ENCODE measurements at places on chromosomes 11 and 22.

GRCh38 chr22:26619510-26619909 is 1.7 kb upstream of the CRYBB1 start:
- DNase-seq, result no peak

- DNase-seq, result no peak
Observed at GRCh38 chr11:32487270-32487669, 51.9 kb upstream of the WT1 start.

- DNase-seq, result no peak
Observed at GRCh38 chr22:32836280-32837123, 35.0 kb downstream of the TIMP3 start.

- DNase-seq, result no peak
Observed at GRCh38 chr11:57357856-57358255, 19.7 kb downstream of the P2RX3 start.

DNA sequence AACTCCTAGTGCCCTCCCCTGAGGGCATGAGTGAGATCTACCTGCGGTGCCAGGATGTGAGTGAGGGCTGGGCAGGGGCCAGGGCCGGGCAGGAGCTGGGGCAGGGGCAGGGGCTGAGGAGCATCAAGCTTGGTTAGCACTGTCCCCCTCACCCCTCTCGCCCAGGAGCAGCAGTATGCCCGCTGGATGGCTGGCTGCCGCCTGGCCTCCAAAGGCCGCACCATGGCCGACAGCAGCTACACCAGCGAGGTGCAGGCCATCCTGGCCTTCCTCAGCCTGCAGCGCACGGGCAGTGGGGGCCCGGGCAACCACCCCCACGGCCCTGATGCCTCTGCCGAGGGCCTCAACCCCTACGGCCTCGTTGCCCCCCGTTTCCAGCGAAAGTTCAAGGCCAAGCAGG is 5.7 kb downstream of the TRPT1 start:
- DNase-seq, result no peak

DNA sequence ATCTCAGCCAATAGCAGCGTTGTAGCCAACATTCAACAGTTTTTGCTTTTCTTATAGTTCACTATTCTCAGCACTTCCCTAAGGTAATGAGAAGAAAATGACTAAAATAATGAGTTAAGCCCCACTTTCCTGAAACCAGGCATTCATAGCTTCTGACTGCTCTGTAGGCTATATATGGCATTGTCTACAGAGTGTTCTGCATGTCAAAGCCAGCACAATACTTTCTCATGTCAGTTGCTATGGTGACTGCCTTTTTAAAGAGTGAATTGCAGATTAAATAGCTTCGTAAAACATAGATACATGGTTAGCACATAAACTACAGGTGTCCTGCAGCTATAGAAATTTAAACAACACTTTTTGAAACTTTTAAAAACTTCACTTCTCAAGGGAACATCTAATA is 1256.1 kb upstream of the CNTN5 start:
- no peak for DNase-seq

DNA sequence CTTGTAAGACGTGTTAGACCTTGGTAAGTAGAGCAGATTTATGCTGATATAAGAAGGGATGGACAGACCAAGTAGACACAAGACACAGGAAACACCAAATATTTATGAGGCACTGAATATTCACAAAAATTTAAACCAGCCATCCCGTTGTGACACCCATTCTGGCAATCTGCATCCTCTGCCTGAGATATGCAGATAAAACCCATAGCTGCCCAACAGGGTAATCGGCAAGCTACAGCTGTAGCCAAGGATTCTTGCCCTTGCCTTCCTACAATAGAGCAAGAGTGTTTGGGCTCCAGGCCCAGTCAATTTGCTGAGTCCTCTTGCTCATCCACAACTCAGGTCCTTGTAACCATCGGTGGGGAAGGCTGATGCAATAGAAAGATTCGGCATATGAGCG is 18.5 kb upstream of the MPZL2 start:
- no peak for DNase-seq

DNA sequence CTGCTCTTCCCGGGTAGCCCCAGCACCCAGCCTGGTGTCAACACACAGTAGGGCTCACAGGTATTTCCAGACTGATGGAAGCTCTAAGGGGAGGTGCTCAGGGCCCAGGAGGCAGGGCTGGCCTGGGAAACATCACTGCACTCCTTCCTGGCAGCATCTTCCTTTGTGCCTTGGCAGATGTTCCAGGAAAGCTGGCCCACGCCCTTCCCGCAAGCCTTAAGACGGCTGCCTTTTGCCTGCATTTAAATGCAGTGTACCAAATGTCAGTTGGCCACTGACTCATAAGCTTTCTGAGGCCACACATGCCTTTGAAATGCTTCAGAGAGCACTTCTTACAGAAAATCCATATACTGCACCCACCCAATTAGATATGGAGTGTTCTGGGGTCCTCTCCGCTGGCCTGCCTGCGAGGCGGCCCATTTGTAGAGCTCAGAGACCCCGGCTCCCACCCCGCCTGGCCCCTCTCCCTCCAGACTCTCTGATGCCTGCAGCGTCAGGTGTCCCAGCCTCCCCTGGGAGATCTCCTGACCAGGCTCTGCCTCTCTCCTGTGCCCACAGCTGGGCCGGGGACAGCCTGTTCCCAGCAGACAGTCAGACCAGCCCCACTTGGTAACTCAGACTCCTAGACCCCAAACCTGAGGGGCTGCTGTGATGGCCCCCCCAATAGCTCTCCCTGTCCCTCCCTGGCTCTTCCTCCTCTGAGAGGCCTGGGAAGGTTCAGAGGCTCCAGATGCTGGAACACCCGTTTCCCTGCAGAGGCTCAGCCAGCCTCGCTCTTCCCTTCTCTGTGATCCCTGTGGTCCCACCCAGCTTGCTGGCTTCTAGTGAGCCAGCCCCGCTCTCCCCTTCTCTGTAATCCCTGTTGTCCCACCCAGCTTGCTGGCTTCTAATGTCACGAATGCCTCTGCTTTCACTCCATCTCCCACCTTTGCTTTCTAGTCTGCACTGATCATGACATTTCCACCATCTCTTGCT is 47.6 kb upstream of the THY1 start:
- DNase-seq, result peak; percentile 74

GRCh38 chr11:68988491-68988890 is 7.7 kb upstream of the MRGPRD start:
- no peak for DNase-seq

GRCh38 chr11:72776844-72777754 is 16.7 kb downstream of the STARD10 start:
- DNase-seq, result no peak

DNA sequence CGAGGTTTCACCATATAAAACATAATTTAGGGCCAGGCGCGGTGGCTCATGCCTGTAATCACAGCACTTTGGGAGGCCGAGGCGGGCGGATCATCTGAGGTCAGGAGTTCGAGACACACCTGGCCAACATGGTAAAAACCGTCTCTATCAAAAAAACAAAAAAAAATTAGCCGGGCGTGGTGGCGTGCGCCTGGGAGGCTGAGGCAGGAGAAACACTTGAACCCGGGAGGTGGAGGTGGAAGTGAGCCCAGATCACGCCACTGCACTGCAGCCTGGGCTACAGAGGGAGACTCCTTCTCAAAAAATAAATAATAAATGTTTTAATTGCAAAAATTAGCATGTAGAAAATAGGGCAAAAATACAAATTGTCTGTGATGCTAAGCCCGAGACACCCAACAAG is 993 bp upstream of the SFI1 start:
- no peak for DNase-seq

GRCh38 chr22:50625131-50625567 is 2.8 kb downstream of the ARSA start:
- DNase-seq, result no peak

DNA sequence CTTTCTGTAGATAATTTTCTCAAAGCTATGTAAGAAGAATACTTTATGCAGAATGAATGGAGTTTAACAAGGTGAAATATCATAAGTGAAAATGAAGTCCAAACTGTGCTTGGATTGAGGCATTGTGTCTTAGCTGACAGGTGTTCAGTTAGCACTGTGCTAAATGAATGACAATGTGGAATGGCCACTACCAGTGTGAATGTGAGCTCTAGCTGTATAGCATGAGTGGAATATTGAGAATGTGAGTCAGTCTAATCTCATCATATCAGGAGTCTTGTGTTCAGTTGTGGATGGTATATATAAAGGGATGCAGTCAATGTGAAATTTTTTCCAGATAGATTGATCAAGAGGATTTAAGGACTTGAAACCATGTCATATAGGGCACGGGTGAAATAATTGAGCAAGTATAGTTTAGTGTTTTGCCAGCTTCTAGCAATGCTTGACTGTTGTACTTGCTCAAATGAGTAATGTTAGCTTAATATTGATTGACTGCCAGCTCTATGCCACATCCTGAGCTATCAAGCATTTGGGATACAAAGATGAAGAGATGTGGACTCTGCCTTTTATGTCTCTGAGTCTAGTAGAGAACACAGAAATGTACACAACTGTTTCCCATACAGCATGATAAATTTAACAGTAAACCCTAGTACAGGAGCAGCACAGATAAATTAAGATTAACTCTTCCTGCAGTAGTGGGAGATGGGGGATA is 10.6 kb upstream of the RAG2 start:
- no peak for DNase-seq

GRCh38 chr22:45318558-45319323 is 9.0 kb downstream of the FAM118A start:
- peak; percentile 14 for DNase-seq

- no peak for DNase-seq
Observed at GRCh38 chr11:3086671-3087150, 29.5 kb upstream of the CARS1 start.

DNA sequence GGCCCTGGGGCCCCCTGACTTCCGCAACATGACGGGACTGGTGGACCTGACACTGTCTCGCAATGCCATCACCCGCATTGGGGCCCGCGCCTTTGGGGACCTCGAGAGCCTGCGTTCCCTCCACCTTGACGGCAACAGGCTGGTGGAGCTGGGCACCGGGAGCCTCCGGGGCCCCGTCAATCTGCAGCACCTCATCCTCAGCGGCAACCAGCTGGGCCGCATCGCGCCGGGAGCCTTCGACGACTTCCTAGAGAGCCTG is 992 bp downstream of the LRFN4 start:
- no peak for DNase-seq

- DNase-seq, result no peak
Observed at GRCh38 chr11:35335226-35335625, 84.1 kb downstream of the SLC1A2 start.

DNA sequence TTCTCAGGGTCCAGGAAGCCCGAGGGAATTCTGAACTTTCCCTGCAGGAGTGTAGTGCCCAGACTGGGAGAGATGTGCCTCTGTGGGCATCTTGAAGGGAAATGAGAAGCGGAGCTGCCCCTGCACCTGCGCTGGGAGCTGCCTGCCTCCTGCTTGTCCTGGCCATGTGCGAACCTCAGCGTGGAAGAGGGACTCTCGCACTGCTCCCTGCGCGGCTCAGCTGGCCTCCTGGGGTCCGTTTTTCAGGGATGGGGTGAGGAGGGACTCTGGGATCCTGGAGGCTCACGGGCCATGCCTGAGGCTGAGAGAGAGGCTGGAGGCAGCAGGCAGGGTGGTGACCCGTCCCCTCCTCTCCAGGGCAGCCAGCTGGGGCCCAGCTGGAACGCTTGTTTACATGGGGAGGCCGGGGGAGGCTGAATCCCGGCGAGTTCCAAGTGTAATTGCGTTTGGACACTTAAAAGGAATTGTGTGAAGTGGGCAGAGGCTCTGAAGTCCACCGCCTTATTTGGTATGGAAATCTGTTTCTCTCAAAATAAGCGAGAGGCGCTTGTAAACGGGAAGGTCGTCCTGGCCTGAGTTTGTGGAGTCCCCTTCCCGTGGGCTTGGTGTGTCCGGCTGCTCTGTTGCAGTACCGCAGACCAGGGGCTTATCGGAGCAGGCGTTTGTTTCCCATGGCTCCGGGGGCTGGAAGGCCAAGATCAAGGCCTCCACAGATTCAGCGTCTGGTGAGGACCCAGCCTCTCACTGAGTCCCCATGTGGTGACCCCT is 1.2 kb upstream of the MRGPRF start:
- no peak for DNase-seq

GRCh38 chr11:41175304-41175972 is 284.0 kb downstream of the LRRC4C start:
- no peak for DNase-seq

- no peak for DNase-seq
Observed at GRCh38 chr11:20127671-20128527, 32.4 kb downstream of the DBX1 start.

DNA sequence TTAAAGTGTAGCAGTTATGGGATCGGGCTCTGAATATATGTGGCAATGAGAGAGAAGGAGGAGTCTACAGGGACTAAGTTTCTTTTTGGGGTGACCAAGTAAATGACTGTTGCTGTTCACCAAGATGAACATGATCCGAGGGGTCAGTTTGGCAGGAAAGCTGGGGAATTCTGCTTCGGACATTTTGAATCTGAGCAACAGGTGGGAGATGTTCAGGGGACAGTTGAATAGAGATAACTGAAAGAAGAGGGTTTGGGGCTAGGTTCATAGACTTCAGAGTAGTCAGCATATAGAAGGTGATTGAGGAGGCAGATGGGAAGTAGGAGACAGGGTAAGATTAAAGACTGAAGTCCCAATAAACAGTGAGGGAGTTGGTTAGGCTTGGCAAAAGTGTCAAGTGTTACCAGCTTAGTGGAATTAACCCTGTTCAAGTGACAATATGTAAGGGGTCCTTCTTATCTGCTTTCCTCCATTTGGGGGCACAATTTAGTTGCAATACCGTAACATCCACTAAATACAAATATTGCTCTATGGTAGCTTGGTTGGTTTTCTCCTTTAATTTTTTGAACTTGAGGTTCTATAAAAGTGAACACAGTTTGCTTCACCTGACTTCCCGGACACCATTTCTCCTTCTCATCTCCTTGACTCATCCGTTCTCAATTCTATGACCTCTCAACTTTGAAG is 2.9 kb upstream of the ENTHD1 start:
- no peak for DNase-seq

GRCh38 chr11:111400595-111400994 is 21.5 kb upstream of the POU2AF1 start:
- DNase-seq, result no peak

- no peak for DNase-seq
Observed at GRCh38 chr11:126627421-126627820, 271.9 kb downstream of the ST3GAL4 start.

DNA sequence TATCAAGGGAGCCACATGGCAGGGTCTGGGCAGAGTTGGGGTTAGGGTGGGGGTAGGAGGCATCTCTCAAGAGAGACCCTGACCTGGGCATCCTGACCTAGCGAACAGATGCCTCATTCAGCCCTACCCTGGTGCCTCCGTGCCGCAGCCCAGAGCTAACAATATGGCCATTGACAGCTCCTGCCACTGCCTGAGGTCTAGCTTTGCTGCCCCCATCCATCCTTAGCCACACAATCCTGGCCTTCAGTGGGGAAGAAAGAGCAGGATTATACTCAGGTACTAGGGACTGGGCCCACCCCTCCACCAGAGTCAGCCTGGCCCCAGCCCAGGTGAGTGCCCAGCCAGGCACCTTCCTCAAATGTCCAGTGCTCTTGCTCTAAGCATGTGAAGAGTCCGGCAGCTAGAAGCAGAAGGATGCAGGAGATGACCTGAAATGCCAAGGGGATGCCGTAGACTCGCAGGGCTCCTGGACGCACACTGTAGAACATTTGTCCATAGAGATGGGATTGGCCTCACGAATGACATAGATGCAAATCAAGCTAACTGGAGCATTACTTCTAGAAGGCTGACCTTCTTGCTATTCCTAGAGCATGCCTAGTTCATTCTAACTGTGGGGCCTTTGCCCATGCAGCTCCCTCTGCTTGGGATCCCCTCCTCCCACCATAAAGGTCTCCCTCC is 13.3 kb upstream of the SERPINH1 start:
- DNase-seq, result no peak
